ENCODE measurements at places on chromosomes 7 and 10. TPM values are rescaled to one million over a fixed set of nuclear protein-coding genes. Genes with fewer than 3 reads are reported as not detected.

- DNase-seq = no peak
Observed at GRCh38 chr10:66472156-66472555, 453.7 kb upstream of the LRRTM3 start.

The SRRT gene
- polyA plus RNA-seq = 69.9 TPM

- DNase-seq = no peak
Observed at GRCh38 chr10:28987555-28988320, 301.1 kb upstream of the LYZL1 start.

DNA sequence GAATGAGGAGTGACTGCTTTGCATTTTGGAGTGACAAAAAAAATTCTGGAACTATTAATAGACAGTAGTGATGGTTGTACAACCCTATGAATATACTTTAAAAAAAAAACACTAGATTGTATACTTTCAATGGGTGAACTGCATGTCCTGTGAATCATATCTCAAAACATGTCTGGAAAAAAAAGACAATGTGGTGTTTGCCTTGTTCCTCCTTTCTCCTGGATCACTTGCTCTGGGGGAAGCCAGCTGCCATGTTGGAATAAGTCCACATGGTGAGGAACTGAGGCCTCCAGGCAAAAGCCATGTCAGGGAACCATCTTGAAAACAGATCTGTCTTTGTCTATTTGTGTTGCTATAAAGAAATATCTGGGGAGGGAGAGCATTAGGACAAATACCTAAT is 39.5 kb upstream of the YAE1 start:
- no peak for DNase-seq

The SPDYE6 gene
- not detected for polyA plus RNA-seq

The LMOD2 gene
- not detected for polyA plus RNA-seq

The TFPI2 gene
- polyA plus RNA-seq = 5.5 TPM

The TM9SF3 gene
- 55.2 TPM for polyA plus RNA-seq

DNA sequence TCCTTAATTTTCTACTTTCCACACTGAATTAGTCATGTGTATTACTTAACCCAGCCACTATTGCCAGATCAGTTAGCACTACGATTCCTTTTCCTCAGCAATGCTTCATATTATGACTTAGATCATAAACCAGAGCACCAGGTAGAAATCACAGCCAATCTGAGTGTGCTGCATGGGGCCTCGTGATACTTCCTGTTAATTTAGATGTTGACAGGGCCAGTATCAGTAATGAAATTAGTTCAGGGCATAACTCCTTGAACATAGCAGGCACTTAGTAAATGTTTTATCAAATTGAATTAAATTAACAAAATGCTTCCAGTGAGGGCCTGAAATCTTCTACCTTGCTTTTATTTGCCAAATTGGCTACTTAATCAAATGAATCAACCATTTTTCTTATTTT is 169.3 kb upstream of the LRGUK start:
- no peak for DNase-seq

- DNase-seq = no peak
Observed at GRCh38 chr7:387132-388022, 97.4 kb downstream of the FOXL3 start.

DNA sequence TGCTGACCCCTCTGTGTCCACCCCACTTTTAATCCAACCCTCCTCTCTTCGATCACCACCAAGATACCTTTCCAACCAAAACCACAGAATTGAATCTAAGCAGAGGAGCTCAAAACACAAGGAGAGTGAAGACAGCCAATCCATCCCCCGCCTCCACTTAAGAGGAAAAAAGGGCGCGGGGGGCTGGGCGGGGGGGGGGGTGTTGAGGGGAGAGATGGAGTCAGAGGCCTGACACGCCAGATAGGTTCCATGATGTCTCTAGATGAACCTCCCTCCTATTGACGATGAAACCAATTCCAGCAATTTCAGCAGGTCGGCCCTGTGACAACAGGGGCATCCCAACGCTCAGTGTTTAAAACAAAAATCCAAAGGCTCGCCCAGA is 1.3 kb downstream of the SORBS1 start:
- DNase-seq = no peak

- no peak for DNase-seq
Observed at GRCh38 chr10:127997271-127997670, 90.4 kb downstream of the PTPRE start.

The AOAH gene
- 4.3 TPM for polyA plus RNA-seq

- no peak for DNase-seq
Observed at GRCh38 chr7:136163340-136163801, 186.2 kb upstream of the MTPN start.

The LRMDA gene
- polyA plus RNA-seq = 7.9 TPM

The AS3MT gene
- 3.9 TPM for polyA plus RNA-seq

DNA sequence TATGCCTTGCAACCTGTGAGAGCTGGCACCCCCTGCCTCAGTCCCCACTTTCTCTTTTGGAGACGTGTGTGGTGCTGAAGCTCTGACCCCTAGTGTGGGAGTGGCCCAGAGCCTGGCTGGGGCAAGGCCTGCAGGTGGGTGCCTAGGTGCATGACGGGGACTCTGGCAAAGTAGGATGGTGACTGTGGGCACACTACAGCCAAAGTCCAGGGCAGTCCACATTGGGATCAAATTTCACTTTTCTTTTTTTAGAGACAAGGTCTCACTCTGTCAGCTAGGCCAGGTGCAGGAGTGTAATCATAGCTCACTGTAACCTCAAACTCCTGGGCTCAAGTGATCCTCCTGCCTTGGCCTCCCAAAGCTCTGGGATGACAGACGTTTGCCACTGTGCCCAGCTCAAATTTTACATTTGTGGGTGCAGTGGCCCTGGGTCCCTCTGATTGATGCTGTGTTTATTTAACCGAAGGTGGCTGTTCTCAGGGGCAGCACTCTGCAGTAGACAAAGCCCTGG is 52.3 kb downstream of the NEURL1 start:
- DNase-seq = no peak

The MDFIC gene
- 13.4 TPM for polyA plus RNA-seq

The KCND2 gene
- 0.20 TPM for polyA plus RNA-seq

The PGAM2 gene
- polyA plus RNA-seq = 0.71 TPM

GRCh38 chr10:107390563-107390962 is 226.1 kb upstream of the SORCS1 start:
- no peak for DNase-seq

The SORBS1 gene
- polyA plus RNA-seq = 697 TPM

GRCh38 chr7:137916564-137916963 is 69.8 kb upstream of the DGKI start:
- no peak for DNase-seq

The SLC18A3 gene
- polyA plus RNA-seq = 0.70 TPM

The ZNF107 gene
- 2.5 TPM for polyA plus RNA-seq

The PKD1L1 gene
- polyA plus RNA-seq = 0.19 TPM

- DNase-seq = no peak
Observed at GRCh38 chr7:19437446-19437845, 271.4 kb downstream of the POLR1F start.

DNA sequence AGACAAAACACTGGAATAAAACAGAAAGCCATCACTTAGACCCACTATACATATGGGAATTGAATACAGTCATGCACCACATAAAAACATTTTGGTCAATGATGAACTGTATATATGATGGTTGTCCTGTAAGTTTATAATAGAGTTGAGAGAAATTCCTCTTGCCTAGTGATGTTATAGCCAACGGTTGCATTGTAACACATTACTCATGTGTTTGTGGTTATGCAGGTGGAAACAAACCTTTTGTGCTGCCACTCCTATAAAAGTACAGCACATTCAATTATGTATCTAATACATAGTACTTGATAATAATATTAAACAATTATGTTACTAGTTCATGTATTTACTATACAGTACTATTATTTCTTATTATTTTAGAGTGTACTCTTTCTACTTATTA is 381.2 kb upstream of the MBL2 start:
- no peak for DNase-seq

- no peak for DNase-seq
Observed at GRCh38 chr10:88092973-88093372, 229.5 kb downstream of the PTEN start.

The CPEB3 gene
- polyA plus RNA-seq = 2.3 TPM

GRCh38 chr10:72375173-72375572 is 20.5 kb upstream of the DNAJB12 start:
- DNase-seq = no peak

GRCh38 chr10:127756264-127756663 is 19.3 kb downstream of the FOXI2 start:
- DNase-seq = no peak

GRCh38 chr7:1915326-1915725 is 245.2 kb downstream of the ELFN1 start:
- no peak for DNase-seq

DNA sequence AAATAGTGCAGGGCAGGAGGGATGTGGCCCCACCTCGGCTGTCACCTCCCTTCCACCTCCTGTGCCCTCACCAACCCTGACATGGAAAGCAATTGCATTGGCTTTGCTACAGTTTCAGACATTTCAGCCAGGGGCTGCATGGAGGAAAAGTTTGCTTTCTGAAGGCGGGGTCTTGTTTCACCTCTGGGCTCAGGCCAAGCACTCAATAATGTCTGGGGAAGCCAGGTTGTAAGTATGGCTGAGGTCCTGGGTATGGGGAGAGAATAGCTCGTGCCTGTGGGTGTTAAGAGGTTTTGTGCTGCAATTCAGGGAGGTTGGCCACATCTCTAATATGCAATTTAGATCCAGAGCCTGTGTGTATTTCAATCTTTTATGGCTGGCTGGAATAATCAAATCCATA is 238.4 kb upstream of the MKI67 start:
- no peak for DNase-seq

The TMUB1 gene
- 51.9 TPM for polyA plus RNA-seq

DNA sequence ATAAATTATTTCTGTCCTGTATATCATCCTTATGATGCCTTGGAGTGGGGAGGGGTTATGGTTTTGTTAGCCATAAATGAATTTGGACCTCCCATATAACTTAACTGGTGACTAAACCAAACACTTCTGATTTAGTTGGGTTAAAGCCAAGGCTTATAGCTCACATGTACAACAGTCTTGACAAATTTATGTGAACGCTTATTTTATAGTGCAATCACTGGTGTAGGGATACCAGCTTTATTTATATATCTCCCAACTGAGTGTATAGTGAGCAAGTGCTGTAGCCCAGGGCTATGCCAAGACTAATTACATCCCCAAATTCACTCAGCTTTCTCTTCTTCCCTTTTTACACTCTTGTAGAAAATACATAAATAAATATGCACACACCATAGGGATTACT is 956.2 kb downstream of the SORCS3 start:
- DNase-seq = no peak

GRCh38 chr10:44995581-44995913 is 5.2 kb upstream of the ZNF22 start:
- DNase-seq = no peak

The PLPP4 gene
- polyA plus RNA-seq = 0.52 TPM

DNA sequence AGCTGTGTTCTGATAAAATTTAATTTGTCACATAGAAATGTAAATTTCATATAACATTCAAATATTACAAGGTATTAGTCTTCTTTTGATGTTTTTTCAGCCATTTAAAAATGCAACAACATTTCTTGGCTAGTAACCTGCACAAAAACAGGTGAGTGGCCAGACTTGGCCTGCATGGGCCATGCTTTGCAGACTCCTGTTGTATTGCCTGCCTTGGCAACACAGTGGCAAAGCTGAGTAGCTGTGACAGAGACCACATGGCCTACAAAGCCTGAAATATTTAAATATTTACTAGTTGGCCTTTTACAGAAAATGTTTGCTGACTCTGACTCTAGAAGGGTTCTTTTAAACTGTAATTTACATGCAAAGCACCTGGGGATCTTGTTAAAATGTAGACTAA is 13.5 kb upstream of the TBX20 start:
- no peak for DNase-seq

DNA sequence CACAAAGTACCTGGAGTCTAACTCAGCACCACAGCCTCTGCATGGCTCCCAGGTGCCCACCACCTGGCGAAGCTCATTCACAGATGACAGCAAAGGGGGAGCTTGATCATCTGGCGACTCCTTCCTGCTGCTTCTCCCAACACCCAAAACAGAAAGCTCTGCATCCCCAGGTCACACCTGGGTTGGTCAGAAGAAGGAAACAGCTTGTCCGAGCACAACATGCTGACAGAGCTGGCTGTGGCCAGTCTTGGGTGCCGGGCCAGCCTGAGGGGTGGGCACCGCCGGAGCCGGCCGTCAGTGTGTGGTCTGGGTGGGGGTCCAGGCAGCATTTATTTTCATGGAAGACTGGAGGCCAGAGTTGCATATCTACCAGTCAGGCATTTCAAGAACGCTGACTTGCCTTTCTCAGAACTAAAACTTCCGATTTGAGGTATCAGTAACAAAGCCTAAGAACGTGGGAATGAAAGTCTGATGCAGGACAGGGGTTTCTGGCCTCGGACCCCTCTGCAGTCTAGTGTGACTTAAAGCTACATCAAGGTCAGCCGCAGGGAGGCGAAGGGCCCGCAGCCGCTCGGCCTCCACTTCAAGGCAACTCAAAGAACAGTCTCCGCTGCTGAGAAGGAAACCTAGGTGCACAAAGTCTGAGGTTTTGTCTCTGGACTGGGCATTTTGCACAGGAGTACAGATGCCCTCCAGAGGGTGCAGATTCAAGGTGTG is 109.6 kb downstream of the CYTH3 start:
- DNase-seq = no peak

GRCh38 chr10:106467506-106467905 is 697.0 kb downstream of the SORCS1 start:
- DNase-seq = no peak

GRCh38 chr7:130869918-130870317 is 135.9 kb upstream of the KLF14 start:
- no peak for DNase-seq

- DNase-seq = no peak
Observed at GRCh38 chr10:61096056-61096455, 152.1 kb upstream of the RHOBTB1 start.

DNA sequence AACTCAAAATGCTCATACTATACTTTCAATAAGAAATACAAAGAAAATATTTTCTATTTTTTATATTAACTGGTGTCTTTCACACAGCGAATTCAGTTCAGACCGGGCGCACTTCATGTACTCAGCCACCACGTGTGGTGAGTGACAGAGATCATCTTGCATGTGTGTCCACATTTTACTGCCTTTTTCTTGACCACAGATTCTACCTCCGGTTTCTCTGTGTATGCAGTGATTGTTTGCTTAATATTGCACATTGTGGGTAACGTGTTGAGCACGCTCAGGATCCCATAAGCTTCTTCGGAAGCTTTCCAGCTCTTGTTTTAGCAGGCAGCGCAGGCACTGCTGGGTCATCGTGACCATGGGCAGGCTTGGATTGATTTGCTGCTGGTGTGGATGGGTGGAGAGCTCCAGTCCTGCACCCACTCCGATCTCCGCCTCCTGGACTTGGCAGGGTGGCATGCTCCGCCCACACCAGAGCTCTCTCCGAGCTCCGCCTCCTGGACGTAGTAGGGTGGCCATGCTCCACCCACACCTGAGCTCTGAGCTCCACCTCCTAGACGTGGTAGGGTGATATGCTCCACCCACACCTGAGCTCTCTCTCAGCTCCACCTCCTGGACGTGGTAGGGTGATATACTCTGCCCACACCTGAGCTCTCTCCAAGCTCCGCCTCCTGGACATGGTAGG is 253.3 kb downstream of the DIP2C start:
- DNase-seq = no peak

The POM121C gene
- polyA plus RNA-seq = 21.6 TPM

- no peak for DNase-seq
Observed at GRCh38 chr7:152851326-152851725, 91.8 kb downstream of the ACTR3B start.

All from urinary bladder (tissue), 4 donors.